ENCODE measurements at places on chromosomes 4 and X.
A peak's percentile ranks its signal among the peaks of the same experiment; 100 is the strongest.

- no peak for DNase-seq
Observed at GRCh38 chr4:169582203-169582602, 30.2 kb downstream of the NEK1 start.

DNA sequence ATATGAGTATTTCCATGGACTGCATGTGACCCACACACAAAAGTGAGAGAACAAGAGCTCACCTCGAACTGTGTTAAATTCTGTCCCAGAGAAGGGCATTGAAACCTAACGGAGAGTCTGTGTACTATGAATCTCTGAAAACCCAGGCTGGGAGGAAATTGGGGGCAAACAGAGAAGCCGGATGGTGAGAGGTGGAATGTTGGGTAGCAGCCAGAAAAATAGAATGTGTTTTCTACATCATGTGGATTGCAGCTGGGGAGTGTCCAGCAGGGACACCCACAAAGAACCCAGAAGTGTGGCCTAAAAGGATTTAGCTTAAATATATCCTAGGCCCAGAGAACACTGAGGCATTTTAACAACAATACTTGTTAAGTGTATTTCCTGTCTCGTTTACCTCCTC, 38.6 kb downstream of the MND1 start:
- DNase-seq, result no peak

- DNase-seq, result no peak
Observed at GRCh38 chr4:174134361-174134760, 149.1 kb downstream of the FBXO8 start.

- DNase-seq, result no peak
Observed at GRCh38 chrX:11760958-11761357, 2.9 kb downstream of the MSL3 start.

DNA sequence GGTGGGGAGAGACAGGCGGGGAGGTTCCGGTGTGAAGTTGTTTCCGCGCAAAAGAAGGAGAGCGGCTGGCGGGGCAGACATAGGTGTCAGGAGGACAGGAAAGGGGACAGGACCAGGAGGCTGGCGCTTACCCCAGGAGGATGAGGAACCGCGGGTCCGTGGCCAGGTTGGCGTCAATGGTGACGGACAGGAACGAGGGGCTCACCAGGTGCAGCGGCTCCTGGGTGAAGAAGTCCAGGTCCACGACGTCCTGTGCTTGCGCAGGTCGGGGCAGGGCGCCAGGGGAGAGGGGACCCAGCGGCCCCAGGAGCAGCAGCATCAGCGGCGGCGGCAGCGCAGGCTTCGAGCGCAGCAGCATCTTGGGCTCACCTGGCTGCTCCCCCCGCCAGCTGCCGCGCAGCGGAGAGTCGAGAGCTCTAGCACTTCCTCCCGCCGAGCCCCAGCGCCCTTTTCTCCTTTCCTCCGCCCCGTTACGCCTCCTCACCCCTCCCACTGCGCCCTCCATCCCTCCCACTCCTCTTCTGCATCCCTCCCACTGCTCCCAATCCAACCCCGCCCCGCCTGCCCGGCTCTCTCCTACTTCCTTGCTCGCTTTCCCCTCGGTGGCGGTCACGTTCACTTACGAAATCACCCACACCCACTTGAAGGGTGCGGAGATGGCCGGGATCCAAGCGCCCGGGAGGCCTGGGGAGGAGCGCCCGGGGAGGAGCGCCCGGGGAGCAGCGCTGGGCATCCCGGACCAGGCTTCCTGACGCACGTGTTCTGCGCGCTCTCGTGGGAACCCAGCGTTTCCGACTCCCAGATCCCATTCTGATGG, at the start of gene HPSE:
HPSE (minus strand) TSS at position 424 of the 817 bp plus-strand sequence; CDS start at position 358, 66 bp downstream.
- DNase-seq, result peak; percentile 62

GRCh38 chr4:12612876-12613275, 871.3 kb downstream of the RAB28 start:
- no peak for DNase-seq

- no peak for DNase-seq
Observed at GRCh38 chr4:169142906-169143305, 127.8 kb downstream of the SH3RF1 start.

GRCh38 chrX:71191248-71191647, 31.8 kb upstream of the GJB1 start:
- DNase-seq, result no peak

GRCh38 chr4:5895287-5895686, 2.4 kb upstream of the CRMP1 start:
- no peak for DNase-seq

- DNase-seq, result peak; percentile 43
Observed at GRCh38 chr4:119690871-119691270, 62.3 kb upstream of the PDE5A start.

GRCh38 chr4:133598779-133599178, 449.7 kb downstream of the PCDH10 start:
- DNase-seq, result no peak

GRCh38 chr4:5959211-5959982, 58.8 kb downstream of the C4orf50 start:
- DNase-seq, result no peak

DNA sequence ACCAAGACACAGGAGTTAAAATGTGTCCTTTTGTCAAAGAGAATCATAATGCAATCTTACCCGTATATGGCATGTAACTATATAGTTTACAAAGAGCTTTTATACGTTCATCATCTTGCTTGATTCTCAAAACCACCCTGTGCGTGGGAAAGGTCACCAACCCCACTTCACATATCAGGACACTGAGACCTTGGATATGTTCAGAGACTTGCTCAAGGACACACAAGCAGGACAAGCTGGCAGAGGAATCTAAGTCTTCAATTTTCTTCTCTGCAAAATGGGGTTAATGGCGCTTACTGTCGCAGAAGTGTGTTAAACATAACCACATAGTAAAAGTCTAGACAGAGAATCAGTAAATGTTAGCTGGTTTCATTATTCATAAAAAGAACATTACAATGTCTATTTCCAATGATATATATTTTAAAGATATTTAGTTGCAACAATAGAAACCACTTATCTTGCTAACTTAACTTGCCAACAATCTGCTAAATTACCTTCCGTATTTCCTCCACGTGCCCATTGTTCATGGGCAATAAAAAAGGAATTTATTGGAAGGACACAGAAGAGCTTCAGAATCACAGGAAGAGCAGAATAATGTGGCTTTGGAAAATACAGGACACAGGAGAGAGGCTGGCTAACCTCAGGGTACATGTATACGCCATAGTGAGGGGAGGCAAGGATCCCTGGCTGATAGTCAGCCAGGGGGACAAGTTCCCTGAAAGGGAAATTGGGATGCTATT, 64.6 kb upstream of the TAPT1 start:
- DNase-seq, result no peak

Data from M059J (cell line).